ENCODE measurements at places on chromosomes 12 and 14.

DNA sequence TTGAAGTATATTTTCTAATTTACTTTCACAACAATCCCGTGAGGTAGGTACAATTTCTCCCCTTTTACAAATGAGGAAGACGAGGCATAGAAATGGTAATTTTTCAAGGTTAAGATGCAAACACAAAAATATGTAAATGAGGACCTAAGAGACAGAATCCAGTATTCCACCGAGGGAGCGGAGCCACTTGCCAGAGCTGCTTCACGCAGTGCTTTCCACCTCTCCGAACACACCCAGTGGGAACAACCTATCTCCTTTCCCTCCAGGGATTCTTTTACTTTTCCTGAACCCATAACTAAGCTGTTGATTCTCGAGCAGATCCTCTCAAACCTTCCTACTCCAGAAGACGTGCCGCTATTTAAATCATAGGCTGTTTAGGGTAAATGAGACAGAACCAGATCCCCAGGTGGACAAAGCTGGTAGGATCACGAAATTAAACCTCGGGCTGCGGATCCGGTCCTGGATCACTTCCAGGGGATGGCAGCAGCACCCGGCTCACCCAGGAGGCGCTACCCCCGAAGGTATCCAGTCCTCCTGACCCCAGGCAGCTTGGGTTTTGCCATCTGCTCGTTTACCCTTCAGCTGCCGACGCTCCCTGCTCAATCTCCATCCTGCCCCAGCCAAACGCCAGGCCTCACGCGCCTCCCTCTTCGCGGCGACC, 1.5 kb downstream of the DDHD1 start:
- peak; percentile 27 for DNase-seq

DNA sequence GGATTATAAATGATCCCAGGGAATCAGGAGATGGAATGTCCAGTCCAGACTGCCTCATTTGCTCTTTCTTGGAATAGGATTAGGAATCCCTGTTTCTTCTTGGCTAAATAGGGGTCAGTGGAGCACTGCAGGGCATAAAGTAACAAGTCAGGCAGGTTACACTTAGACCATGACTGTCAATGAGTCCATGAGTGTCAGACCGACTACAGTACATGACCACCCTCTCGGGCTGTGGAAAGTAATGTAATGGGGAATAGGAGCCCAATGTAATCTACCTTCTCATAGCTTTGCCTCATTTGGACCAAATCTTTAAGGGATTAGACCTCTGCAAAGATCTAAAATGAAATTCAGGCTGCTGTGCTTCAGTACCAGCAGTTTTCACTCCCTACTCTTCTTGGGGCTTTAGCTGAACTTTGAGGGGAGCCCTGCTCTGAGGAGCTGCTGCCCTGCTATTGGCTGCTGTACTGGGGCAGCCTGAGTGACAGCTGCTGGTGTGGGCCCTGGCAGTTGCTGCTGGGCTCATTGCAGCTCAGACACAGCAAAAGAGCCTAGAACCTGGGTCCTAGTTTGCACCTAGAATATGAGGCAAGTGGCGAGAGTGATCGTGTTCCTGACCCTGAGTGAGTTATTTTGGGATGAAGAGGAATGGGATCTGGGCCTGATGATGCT, 62.2 kb upstream of the OR4E1 start:
- DNase-seq, result no peak

DNA sequence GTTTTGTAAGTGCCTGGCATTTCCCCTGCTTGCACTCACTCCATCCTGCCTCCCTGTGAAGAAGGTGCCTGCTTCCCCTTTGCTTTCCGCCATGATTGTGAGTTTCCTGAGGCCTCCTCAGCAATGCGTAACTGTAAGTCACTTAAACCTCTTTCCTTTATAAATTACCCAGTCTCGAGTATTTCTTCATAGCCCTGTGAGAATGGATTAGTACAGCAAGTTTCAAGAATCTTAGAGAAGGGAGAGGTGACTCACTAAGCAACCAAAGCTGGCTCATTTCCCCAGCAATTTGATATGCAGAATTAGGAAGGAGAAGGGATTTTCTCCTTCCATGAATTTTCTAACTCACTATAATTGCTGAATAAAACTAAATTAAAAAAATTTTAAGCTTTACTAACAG, 251.0 kb upstream of the FOXG1 start:
- no peak for DNase-seq

DNA sequence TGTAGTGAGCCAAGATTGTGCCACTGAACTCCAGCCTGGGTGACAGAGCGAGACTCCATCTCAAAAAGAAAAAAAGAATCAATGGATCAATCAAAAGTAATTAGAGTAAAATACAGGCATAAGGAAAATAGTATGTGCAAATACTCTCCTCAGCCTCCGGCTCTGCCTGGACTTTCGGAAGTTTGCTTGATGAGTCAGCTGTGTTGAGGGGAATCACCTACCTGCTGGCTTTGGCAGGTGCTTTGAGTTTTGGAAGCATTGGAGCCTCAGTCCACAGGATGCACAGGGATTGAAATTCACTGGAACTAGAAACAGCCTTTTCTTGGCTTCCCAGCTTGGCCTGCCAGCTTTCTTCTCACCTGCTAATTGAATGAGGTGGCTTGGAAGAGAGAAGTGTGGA, 268.2 kb downstream of the PCNX1 start:
- DNase-seq, result no peak

DNA sequence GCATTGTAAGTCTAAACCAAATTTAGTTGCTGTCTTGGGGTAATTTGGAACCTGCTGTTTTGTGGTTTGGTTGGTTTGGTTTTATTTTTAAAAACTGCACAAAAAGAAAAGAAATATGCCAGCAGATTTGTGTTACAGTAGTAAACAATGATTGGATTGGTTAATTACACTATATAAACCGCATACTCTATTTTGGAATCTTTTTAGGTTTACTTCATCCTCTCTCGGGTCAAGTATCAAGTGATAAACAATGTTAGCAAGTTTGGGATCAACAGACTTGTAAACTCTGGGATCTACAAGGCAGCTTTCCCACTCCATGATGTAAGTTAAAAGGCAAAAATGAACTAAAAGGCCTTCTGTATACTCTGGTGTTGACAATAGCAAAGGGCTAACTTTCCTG, 132.4 kb downstream of the ANO6 start:
- no peak for DNase-seq

DNA sequence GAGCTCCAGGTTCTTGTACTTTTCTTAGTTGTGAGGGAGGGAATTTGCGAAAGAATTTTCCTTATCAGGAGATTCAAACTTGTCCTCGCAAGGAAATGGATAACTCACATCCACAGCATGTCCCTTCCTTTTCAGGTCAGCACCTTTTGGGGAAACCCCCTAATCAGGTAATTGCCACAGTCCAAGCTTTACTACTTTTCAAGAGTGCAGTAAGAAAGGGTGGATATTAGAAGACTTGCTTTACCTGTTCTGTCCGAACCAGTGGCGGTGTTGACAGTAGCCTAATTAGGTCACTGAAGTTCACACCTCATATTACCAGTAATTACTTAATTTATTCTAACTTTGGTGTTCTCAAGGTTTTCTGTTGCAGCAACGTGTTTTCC, 6.7 kb upstream of the C12orf50 start:
- DNase-seq, result no peak

Data from activated T-cell treated with anti-CD3 and anti-CD28 coated beads for 1 hour (primary cell).